ENCODE measurements at places on chromosomes 12 and 14. TPM values are rescaled to one million over a fixed set of nuclear protein-coding genes. Genes with fewer than 3 reads are reported as not detected.

The KRT71 gene
- total RNA-seq = not detected

The HHIPL1 gene
- 1.8 TPM for total RNA-seq

The EGLN3 gene
- 0.39 TPM for total RNA-seq

The C12orf54 gene
- not detected for total RNA-seq

The SLC16A7 gene
- total RNA-seq = 45.2 TPM

The PARP2 gene
- 8.1 TPM for total RNA-seq

The CIDEB gene
- total RNA-seq = 2.2 TPM

The TAS2R14 gene
- 3.7 TPM for total RNA-seq

The TEX52 gene
- not detected for total RNA-seq

The SDSL gene
- total RNA-seq = 3.9 TPM

The RGS6 gene
- not detected for total RNA-seq

The SERPINA12 gene
- not detected for total RNA-seq

The ATP5MC2 gene
- 118 TPM for total RNA-seq

The NEUROD4 gene
- not detected for total RNA-seq

The DENND5B gene
- total RNA-seq = 8.8 TPM

The KRT73 gene
- not detected for total RNA-seq

The GPRC5D gene
- not detected for total RNA-seq

The DEPDC4 gene
- 2.2 TPM for total RNA-seq

The PTGER2 gene
- total RNA-seq = 23.5 TPM

The MYRFL gene
- total RNA-seq = not detected

The ADAMTS20 gene
- not detected for total RNA-seq

The CELA1 gene
- total RNA-seq = not detected

The KLRC2 gene
- total RNA-seq = not detected

The SIX4 gene
- 10.8 TPM for total RNA-seq

The OR6C3 gene
- not detected for total RNA-seq

The ESR2 gene
- not detected for total RNA-seq

The GUCY2C gene
- total RNA-seq = not detected

The OVCH1 gene
- total RNA-seq = 0.98 TPM

The BCAT1 gene
- 213 TPM for total RNA-seq

The C1S gene
- total RNA-seq = 43.2 TPM

The ZDHHC22 gene
- total RNA-seq = not detected

The SOAT2 gene
- total RNA-seq = under 0.01 TPM

The KLRG1 gene
- 1.1 TPM for total RNA-seq

The RIMKLB gene
- total RNA-seq = 16.2 TPM

The ACSM4 gene
- total RNA-seq = not detected

The FAM186B gene
- 0.20 TPM for total RNA-seq

The TCP11L2 gene
- total RNA-seq = 22.0 TPM

The ATF7IP gene
- 26.8 TPM for total RNA-seq

The RPL10L gene
- total RNA-seq = not detected

The MMP17 gene
- 11.0 TPM for total RNA-seq

The RTL1 gene
- not detected for total RNA-seq

The MAX gene
- 45.0 TPM for total RNA-seq

The BDKRB1 gene
- total RNA-seq = 6.1 TPM

The SLC17A8 gene
- under 0.01 TPM for total RNA-seq

The EMP1 gene
- total RNA-seq = 210 TPM

The HEATR5A gene
- total RNA-seq = 25.7 TPM

The CCDC177 gene
- total RNA-seq = not detected

The PLA2G1B gene
- not detected for total RNA-seq

The TRPV4 gene
- 0.59 TPM for total RNA-seq

The LTBR gene
- total RNA-seq = 95.6 TPM
